Transverse colon (tissue), 4 donors: ENCODE measurements at places on chromosomes 6 and 20. TPM values are rescaled to one million over a fixed set of nuclear protein-coding genes. Genes with fewer than 3 reads are reported as not detected.
A peak's percentile ranks its signal among the peaks of the same experiment; 100 is the strongest.

- H3K36me3 ChIP-seq, result no peaks in the 10 kb centered on the region
- DNase-seq, result no peak
- H3K4me3 ChIP-seq, result no peak overlapping the region
- no peaks in the 10 kb centered on the region for H3K27me3 ChIP-seq
- H3K4me1 ChIP-seq, result no peaks in the 10 kb centered on the region
- H3K27ac ChIP-seq, result no peak overlapping the region
These were observed 705.7 kb upstream of the SLC35B3 start for GRCh38 chr6:9140951-9141460.

DNA sequence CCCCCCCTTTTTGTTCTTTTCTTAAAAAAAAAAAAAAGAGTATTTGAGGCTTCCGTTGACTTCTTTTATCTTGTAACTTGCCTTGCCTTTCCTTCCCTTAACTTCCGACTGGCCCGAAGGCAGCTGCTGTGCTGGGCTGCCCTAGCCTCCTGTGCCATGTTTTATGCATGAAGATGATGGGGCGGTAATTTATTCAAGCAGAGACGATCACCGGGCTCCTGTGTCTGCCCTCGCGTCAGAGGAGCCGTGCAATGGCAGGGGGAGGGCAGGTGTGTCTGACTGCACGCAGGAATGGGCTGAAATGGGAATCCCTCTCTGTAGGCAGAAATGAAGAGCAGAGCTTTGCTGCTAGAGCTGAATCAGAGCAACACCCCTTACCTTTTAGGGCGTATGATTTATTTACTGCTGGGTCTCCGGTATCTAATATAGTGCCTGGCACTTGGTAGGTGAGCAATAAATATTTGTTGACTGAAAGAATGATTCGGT, 106.3 kb upstream of the RIPOR2 start:
- peak; percentile 30 for DNase-seq
- no peaks in the 10 kb centered on the region for H3K4me1 ChIP-seq
- peak overlapping the region; percentile 19 for H3K4me3 ChIP-seq
- H3K27ac ChIP-seq, result peak overlapping the region; percentile 48
- no peaks in the 10 kb centered on the region for H3K27me3 ChIP-seq
- H3K36me3 ChIP-seq, result no peaks in the 10 kb centered on the region

SPATA25 gene
- total RNA-seq, result 6.0 TPM

LYRM2 gene
- 17.8 TPM for total RNA-seq

DNA sequence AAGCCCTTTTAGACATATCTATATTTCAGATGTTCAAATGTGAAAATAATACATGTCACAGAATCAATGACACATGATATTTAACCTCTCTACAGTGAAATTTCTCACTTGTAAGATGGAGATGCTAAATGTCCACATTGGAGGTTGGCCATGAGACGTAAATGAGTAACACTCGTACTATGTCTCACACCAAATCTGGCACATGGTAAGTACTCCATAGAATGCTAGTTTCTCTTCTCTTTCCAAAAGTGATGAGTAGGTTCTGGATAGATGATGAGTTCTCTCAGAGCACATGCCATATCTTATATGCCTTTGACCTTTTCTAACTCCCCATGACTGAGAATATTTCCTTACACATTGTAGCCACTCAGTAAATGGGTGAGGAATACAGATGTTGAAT, 17.7 kb downstream of the GFOD1 start:
- DNase-seq, result no peak
- no peaks in the 10 kb centered on the region for H3K27me3 ChIP-seq
- H3K4me1 ChIP-seq, result peaks cover 6% of the 10 kb centered on the region
- H3K36me3 ChIP-seq, result no peaks in the 10 kb centered on the region

DNA sequence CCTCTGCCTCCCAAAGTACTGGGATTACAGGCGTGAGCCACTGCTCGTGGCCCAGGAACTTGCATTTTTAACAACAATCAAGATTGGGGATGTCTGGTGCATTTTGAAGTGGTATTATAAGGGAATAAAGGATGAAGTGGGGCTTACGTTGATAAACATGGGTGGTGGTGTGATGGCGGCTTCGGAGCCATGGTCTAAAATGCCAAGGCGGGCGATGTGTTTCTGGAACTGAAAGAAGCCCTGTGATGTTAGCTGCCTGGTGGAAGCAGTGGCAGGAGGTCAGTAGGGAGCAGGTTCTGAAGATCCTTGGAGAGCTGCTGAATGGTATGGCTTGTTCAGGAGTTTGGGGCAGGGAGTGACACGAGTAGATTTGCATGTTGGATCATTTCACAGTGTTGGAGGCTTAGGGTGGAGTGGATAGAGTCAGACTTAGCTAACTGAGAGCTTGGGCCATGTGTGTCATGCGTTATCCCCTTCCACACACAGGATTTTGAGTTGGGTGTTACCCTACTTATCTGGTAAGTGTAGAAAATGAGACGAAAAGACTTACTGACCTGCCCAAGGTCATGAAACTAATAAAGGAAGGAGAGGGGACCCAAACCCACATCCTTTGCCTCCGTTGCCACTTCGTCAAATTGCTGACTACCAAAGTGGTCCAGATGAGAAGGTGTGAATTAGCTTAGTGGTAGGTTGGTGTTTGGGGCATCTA, 1.5 kb downstream of the NELFCD start:
- no peak overlapping the region for H3K27ac ChIP-seq
- DNase-seq, result no peak
- H3K4me3 ChIP-seq, result no peak overlapping the region
- H3K27me3 ChIP-seq, result no peaks in the 10 kb centered on the region
- peaks cover 7% of the 10 kb centered on the region for H3K4me1 ChIP-seq

GRCh38 chr6:35448191-35448590, 3.9 kb upstream of the FANCE start:
- H3K36me3 ChIP-seq, result no peaks in the 10 kb centered on the region
- H3K4me1 ChIP-seq, result peaks cover 11% of the 10 kb centered on the region
- H3K4me3 ChIP-seq, result no peak overlapping the region
- no peak overlapping the region for H3K27ac ChIP-seq
- H3K27me3 ChIP-seq, result no peaks in the 10 kb centered on the region

- H3K27ac ChIP-seq, result no peak overlapping the region
- H3K4me1 ChIP-seq, result no peaks in the 10 kb centered on the region
- H3K4me3 ChIP-seq, result no peak overlapping the region
These were observed 23.3 kb downstream of the ADGRB3 start for GRCh38 chr6:68658338-68658737.
